ENCODE measurements at places on chromosomes 12 and 14.

- no peak for DNase-seq
Observed at GRCh38 chr14:24984846-24985589, 64.9 kb downstream of the STXBP6 start.

DNA sequence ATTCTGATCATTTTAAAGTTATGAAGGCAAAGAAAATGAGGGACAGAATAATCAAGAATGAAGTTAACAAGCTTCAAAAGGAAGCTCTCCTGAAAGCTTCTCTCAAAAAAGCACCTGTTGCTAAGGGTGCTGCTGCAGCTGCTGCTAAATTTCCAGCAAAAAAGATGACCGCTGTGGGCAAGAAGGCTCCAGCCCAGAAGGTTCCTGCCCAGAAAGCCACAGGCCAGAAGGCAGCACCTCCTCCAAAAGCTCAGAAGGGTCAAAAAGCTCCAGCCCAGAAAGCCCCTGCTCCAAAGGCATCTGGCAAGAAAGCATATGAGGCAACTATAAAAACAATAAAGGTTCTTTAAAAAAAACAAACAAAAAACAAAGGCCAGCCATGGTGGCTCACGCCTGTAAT is 52.7 kb upstream of the NR2C1 start:
- no peak for DNase-seq

DNA sequence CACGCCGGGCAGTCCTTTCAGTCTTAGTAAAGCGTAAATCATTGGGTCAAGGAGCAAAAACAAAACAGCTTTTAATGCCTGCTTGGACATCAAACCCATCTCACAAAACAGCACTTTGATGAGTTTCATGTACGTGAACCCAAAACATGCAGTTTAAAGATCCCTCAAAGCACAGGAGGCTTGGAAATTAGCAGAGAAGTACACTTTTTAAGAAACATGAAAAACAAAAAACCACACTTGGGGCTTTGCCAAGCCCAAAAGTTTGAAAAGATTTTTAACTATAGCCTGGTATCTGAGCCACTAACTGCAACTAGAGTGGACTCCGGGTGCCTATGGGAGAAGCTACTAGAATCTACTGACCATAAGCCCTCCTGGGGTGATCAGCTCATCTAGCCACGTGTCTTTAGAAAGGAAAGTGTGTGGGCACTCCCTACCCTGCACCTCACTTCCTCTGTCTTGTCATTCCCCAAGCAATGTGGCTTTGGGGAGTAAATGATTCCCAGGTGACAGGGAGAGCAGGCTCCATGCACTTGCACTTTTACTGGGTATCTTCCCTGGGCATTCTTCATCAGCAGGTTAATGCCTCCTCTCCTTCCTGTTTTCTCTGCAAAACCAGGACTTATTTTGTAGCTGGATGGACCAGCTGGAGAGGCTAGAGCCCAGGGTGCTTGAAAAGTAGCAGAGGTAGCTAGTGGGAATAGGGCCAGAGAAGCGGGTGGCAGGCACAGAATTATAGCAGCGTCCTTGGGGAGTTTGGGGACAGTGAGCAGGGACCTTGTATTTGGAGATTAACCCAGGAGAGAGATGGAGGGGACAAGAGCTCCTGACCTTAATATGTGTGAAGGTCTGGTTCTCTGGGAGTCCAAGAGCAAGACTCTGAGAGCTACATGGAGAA is 339.3 kb downstream of the BCL11B start:
- DNase-seq: no peak

GRCh38 chr12:28017873-28018255 is 45.3 kb upstream of the PTHLH start:
- DNase-seq: no peak

DNA sequence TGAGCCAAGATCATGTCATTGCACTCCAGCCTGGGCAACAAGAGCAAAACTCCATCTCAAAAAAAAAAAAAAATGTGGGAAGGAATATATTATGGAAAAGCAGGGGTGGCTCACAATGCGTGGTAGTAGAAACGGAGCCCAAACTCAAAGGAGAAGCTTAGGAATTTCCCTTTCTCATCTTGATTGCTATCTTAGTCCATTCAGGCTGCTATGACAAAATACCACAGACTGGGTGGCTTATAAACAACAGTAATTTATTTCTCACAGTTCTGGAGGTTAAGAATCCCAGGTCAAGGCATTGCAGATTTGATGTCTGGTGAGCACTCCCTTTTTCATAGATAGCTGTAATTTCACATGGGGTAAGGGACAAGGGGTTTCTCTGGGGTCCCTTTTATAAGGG is 153.8 kb upstream of the KRR1 start:
- no peak for DNase-seq

GRCh38 chr12:3655328-3655900 is 97.5 kb downstream of the CRACR2A start:
- DNase-seq: no peak

DNA sequence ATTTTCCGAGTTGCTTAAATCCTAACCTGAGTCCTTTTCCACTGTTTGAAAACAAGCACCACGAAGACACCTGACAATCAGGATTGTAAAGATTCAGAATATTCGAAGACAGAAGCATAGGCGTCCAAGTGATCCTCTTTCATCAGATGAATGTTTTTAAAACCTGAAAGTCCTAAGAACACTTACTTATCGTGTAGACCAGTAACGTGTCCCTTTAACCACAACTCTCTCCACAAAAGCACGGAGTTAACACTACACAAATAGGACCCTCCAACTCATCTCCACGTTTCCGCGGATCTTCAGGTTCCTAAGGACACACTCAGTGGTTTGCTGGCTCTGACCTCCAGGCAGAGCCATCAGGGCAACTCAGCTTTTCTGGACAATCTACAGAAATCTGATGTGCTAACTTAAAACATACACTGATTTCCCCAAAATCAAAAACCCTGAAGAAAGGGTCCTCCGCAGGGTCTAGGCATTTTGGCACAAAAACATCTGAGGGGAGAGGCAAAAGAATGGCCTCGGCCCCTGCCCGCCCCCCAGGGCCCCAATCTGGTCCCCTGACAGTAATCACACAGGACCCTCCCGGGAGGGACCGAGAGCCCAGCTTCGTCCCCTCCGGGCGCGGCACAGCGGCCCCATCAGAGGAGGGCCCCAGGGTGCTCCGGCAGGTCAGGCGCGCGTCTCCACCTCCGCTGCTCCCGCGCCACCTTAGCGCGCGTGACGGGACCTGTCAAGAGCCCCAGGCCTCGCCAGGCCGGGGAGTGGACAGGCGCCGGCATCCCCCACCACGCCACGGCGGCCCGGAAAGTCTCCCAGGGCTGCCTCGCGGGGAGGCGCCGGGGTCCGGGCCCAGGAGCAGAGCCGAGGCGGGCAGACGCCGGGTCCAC is 925 bp downstream of the DICER1 start:
- no peak for DNase-seq
